ENCODE measurements at places on chromosomes 6 and 20.
A peak's percentile ranks its signal among the peaks of the same experiment; 100 is the strongest.

DNA sequence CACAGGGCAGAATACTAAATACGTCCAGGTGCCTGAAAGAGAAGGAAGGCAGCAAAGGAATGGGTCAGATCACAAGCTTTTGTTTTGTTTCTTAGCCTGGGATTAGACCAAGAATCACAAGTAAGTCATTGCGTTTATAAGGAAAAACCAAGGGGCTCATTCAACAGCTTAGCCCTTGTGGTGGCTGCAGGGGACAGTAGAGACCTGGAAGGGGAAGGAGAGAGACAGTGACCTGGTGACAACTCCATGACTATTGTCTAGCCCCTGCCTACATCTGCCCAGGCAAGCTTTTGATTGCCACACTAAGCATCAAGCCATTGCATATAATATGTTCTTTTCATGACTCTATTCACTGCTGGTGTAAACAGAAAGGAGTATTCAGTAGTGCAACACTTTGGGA is 30.2 kb upstream of the TBC1D7 start:
- no peak for DNase-seq

DNA sequence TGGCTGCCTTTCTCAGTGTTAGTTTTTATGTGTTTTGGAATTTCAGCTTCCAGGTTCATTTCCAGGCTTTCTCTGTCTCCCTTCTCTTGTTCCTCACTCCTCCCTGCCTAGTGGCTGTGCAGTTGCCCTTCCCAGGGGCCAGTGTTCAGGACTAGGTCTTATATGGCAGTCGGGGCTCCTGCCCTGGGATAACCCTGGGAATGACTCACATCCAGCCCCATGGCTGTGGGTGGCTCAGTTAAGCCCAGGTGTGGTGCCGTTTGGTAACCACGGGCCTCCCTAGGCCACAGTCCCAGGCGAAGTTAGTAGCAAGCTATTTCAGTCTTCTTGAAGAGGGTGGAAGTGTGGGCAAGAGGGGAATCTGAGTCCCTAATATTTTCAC is 57.4 kb upstream of the DDR1 start:
- DNase-seq = no peak

DNA sequence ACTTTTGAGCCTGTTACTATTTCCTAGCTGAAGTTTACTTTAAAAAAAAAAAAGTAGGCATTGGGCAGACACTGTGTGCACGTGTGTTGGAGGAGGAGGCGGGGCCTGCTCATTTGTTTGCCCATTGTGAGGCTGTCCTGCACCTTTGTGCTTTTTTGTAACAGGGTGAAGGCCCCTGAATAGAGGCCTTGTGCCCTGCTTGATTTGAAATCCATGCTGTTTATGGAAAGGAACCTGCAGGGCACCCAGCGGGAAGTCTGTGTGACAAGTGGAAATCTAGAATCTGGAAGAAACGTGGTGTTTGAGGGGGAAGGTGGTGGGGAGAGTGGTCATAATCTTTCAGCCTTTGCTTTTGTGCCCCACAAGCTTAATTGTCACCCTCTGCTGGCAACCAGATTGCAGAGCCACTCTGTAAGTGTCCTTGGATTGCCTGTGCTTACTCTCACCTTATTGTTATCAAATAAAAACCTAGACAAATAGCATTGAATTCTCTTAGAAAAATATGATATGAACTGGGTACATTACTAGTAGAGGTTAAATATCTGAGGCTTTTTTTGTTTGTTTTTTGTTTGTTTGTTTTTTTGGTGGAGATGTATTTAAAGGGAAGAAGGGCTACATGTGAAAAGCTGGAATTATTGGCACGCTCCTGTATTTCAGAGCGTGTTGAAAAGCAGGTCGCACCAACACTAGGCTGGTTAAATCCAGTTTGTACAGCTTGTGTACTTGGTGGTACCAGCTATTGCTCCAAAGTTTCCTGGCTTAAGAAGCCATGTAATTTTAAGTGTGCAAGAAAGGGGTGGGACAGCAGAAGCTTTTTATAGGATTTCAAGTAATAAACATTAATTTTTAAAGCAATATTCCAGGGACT is 156.3 kb downstream of the ARID1B start:
- peak; percentile 74 for DNase-seq

DNA sequence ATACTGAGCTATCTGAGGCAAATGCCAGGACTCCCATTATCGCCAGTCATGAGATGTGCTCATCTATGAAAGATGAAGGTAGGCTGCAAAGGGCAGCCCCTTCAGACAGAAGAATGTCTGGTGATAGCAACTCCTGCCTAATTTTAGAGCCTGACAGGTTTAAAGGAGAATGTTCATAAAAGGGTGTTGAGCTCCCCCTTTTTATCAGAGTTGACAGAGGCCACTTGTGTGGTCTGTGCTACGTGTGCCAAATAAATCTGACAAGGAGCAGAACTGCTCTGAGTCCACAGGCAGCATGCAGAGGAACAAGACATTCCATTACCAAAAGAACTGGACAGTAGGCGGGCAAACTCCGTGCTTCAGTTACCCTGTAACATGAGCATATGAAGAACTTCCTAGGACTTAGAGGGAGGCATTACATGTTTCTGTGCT is 101.8 kb downstream of the PREP start:
- DNase-seq = no peak

- peak; percentile 91 for DNase-seq
Observed at GRCh38 chr6:31898383-31899011, 999 bp upstream of the EHMT2 start.

DNA sequence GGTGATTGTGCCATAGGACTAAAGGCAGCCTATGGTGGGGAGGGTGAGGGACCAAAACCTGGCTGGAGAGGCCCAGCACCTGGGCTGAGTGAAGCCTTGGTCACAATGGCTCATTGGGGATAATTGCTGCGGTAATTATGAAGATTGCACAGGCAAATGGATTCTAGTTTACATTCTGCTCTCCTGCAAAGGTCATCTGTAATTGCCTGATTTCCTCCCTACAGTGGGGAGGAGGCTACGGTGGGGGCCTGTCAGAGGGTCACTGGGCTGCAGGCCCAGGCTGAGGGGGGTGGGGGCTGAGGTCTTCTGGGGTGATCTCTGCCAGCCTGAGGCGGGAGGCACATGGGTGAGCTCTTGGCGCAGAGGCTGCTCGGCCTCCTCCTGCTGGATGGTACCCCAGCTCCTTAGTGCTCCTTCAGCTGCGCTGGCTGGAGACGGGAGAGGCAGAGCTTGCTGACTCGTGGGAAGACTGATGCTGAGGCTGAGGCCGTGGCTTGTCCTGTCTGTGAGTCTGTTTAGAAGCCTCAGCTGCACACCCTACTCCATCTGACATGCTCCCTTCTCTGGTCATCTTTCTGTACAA is 30.3 kb downstream of the PACSIN1 start:
- no peak for DNase-seq

- no peak for DNase-seq
Observed at GRCh38 chr6:16705081-16705993, 55.9 kb downstream of the ATXN1 start.

- peak; percentile 0 for DNase-seq
Observed at GRCh38 chr6:168823397-168824212, 382.6 kb downstream of the SMOC2 start.

GRCh38 chr20:53002786-53003185 is 30.6 kb downstream of the TSHZ2 start:
- DNase-seq = no peak

- DNase-seq = peak; percentile 71
Observed at GRCh38 chr6:108027056-108027455, 47.5 kb downstream of the OSTM1 start.

DNA sequence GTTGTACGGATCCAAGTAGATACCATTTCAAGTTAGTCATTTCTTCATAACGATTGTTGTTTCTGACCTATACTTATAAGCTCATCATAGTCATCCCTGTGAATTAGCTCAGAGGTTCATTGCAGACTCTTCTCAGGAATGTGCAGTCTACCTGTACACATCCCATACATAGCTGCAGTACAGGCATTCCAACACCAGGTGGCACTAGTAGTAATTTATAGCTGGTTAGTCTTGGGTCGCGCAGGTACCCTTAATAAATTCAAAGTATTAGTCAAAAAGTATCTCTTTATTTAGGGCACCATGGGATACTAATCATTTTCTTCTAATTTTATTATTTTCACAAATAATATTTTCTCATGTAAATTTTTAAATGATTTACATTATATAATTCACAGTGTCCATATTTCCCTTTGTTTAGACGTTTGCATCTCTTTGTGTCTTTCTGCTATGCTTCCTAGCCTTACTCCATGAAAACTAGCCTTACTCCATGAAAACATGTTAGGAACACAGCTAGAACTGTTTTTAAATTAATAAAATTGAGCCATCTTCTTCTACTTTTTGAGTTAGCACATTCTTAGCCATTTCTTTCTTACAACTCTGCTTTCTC is 128.6 kb upstream of the FAM83B start:
- peak; percentile 65 for DNase-seq

GRCh38 chr20:19463597-19463996 is 251.2 kb downstream of the SLC24A3 start:
- DNase-seq = no peak
